ENCODE measurements at places on chromosomes 6 and 20.

DNA sequence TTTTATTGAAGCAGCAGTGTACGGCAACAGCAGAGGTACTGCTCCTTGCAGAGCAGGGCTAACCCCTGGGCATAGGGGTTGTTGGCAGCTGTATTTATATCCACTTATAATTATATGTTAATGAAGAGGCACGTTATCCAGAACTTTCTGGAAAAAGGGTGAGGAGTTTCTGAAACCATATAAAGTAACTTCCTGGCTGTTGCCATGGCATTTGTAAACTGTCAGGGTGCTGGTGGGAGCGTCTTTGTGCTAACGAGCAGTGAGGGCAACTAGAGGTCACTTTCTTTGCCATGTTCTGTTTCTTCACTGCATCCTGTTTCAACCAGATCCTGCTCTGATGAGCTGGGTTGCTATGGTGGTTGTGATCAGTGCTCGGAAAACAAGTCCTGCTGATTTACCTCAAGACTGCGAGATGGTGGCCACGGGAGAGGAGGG, 11.1 kb upstream of the ARFGEF2 start:
- DNase-seq = no peak

GRCh38 chr6:64439274-64439673, 803.7 kb downstream of the PHF3 start:
- no peak for DNase-seq

GRCh38 chr6:26129656-26130055, 42.4 kb downstream of the HFE start:
- no peak for DNase-seq

DNA sequence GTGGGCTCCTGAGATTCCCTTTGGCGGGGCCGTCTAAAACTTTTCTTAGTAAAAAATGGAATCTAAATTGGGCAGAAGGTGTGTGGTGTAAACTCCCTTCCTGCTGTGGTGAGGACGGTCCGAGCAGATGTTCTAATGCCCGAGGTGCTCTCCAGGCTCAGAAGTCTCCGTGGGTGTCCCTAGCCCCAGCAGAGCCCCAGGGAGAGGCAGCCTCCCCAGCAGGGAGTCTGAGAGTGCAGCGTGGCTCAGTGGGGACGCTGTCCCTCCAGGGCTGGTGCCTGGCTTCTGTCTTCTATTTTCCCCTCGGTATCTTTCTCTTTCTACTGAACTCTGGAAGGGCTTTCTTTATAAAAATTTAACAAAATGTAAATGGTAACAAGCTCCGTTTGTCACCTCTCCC, 208.2 kb downstream of the SMOC2 start:
- no peak for DNase-seq

GRCh38 chr20:59217794-59218280, 54.2 kb downstream of the ZNF831 start:
- DNase-seq = no peak

GRCh38 chr6:170085475-170086401, 205.1 kb downstream of the DLL1 start:
- DNase-seq = no peak

DNA sequence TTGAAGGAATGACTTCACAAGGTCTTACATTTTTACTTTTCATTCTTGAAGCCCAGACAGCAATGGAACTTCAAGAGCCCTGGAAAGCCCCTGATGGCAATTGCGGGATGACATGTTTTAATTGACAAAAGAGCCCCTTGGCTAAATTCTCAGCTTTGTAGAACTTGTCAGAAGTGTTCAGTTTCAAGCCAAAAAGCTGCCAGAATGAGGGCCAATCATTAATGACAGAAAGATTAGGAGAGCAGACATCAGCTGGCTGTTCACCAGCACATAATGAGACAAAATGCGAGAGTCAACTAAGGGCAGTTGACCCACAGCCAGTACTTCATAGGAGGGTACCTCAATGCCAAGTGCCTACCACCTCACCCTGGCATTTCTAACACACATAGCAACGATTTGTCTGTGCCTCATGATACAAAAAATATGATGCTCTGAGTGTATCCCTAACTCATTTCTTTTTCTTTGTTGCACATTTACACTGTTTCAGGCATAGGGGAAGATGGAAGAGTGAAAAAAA, 243.1 kb downstream of the MYLK4 start:
- no peak for DNase-seq

GRCh38 chr6:56168596-56168995, 78.8 kb downstream of the COL21A1 start:
- no peak for DNase-seq

DNA sequence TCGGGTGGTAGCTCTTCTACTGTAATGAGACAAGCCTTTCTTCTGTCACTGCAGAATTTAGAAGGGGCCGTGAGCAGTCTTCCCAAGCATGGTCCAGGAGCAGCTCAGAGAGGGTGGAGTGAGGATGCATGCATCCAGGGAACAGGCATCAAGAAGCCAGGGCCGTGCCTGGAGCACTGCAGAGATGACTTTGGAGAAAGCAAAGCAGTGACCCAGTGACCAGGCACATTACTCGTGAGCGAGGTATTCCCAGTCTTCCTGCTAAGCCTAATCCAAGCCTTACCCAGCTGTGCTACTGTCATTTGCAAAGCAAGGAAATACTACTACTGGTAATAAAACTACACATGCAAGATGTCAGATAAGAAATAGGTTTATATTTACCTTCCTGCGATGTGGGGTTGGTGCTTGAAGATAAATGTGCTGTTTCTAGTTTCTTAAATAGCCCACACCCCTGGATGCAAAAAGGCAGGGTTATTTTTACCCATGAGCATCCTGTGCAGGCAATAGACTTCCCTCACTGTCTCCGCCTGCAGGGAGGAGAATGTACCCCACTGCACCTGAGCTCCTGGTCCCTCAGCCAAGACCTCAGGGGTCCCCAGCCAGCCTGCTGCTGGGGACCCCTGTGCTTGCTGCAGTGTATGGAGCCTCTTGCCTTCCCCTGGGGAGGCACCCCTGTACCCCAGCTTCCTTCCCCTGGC, 62.9 kb downstream of the SSR1 start:
- DNase-seq = no peak

GRCh38 chr6:166825553-166826145, 130.7 kb downstream of the RNASET2 start:
- DNase-seq = no peak

DNA sequence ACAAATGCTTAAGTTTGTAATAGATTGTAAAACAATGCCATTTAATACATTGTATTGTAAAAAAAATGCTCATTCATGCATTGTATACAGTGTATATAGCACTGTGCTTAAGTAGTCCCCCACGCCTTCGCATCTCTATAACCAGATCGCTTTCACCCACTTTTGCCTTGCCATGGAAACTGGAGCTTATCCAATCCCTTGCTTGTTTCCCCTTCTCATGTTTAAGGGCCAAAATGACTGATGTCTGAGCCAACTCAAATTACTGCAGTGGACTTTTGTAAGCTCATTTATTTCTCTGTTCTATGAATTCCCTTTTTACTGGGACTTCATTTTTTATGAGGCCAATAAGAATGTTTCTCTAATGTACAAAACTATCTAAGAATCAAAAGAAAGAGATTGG, 730.9 kb upstream of the GJE1 start:
- peak; percentile 49 for DNase-seq

- no peak for DNase-seq
Observed at GRCh38 chr6:71531006-71531405, 242.4 kb downstream of the OGFRL1 start.

- DNase-seq = no peak
Observed at GRCh38 chr6:131383421-131384411, 189.3 kb upstream of the ARG1 start.

DNA sequence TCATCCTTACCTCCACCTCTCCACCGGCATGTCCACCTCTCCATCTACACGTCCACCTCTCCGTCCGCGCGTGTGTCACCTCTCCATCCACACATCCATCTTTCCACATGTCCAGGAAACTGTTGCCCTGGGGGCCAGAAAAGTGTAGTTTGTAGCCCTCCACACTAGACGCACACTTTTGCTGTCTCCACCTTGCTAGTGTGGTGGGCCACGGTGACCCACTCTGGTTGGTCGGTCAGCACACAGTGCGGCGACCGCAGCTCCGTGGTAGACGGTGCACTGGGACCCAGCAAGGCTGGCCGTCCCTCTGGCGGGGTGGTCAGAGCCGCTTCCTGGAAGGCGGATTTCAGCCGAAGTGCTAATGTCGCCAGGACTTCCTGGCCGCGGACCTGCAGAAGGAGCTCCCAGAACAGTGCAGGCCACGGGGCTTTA, 268.6 kb downstream of the DLL1 start:
- DNase-seq = no peak

DNA sequence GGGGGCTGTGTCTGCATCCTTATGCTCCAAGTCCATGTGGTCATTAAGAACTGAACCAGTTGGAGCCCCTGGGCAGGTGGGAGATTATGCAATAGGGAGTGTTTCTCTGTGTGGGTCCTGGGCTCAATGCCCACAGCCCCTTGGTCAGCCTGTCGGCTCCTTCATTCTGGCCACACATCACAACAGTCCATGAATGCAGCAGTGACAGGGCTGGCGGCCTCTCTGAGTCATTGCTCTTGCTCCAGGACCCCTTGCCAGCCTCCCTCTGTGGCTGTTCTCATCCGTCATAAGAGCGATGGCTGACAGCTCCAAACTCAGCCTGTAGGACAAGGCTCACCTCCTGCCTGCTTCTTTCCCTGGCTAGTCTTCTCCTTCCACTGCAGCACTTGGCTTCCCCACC, 609.5 kb upstream of the CDH4 start:
- no peak for DNase-seq

DNA sequence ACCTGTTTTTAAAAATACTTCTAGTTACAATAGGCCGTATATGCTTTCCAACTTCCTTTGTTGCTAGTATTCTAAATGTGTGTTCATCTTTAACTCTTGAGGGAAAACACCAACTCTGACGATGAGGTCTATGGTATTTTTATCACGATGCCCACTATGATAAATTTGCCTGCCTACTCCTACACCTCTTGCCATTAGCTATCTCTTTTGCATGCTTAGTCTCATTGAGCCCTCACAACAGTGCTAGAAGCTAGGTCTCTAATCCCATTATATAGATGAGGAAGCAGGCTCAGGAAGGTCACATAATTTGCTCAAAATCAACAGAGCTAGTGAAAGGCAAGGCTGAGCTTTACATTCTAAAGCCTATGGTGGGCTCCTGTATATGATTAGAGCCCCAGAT, 13.2 kb downstream of the AAR2 start:
- no peak for DNase-seq

All from putamen (tissue), 1 donor.